Common myeloid progenitor, CD34-positive (primary cell): ENCODE measurements at places on chromosomes 4 and X.

GRCh38 chr4:11741190-11741652 lies 312.5 kb upstream of the HS3ST1 start:
- no peak for DNase-seq

- no peak for DNase-seq
Observed at GRCh38 chrX:37315511-37316248, 33.5 kb upstream of the PRRG1 start.

GRCh38 chr4:7886007-7886973 lies 53.4 kb downstream of the AFAP1 start:
- no peak for DNase-seq

- DNase-seq: no peak
Observed at GRCh38 chr4:35918491-35918977, 325.8 kb downstream of the ARAP2 start.

- no peak for DNase-seq
Observed at GRCh38 chr4:6410664-6411063, 61.8 kb downstream of the PPP2R2C start.

DNA sequence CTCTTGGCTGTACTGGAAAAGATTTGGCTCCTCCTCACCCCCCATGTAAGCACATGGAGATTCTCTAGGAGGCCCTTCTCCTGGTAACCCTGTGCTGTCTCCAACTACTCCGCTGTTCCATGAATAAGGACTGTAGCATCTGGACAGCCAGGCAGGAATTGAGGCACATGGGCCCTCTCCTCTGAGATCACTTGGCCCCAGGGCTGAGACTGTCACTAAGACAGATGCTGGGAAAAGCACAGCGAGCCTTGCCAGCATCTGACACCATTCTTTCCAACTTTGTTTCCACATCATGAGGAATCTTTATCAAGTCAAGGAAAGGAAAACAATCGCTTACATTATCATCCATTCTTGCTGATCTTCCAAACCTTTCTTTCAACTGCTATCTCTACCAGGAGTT lies 222.6 kb upstream of the INTU start:
- DNase-seq: no peak

DNA sequence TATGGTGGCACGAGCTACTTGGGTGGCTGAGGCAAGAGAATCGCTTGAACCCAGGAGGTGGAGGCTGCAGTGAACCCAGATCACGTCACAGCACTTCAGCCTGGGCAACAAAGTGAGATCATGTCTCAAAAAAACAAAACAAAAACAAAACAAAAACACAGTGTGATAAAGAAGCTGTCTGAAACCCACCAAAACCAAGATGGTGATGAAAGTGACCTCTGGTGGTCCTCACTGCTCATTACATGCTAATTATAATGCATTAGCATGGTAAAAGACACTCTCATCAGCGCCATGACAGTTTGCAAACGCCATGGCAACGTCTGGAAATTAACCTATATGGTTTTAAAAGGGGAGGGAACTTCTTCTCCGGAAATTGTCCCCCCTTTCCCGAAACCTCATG lies 29.4 kb upstream of the OPHN1 start:
- peak; percentile 74 for DNase-seq

DNA sequence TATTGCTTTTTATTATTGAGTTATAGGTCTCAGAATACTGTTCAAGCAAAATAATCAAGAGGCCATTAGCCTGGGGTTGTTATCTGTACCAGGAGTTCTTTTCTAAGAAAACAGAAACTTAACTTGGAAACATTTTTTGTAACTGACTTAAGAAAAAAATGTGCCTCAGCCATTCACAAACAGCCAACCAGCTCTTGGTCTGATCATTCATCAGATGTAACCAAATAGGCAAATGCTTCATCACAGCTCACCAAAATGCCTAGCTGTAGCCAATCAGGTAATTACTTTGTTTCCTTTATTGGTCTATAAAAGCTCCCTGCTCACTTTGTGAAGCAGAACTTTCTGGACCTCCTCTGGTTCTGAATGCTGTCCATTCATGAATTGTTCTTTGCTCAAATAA lies 387.7 kb downstream of the FAT4 start:
- no peak for DNase-seq
